ENCODE measurements at places on chromosomes 7 and 10. TPM values are rescaled to one million over a fixed set of nuclear protein-coding genes. Genes with fewer than 3 reads are reported as not detected.
A peak's percentile ranks its signal among the peaks of the same experiment; 100 is the strongest.

- DNase-seq: peak; percentile 72
Observed at GRCh38 chr10:86963341-86963919, 4.9 kb upstream of the ADIRF start.

GRCh38 chr7:68671046-68671445, 927.2 kb upstream of the AUTS2 start:
- no peak for DNase-seq

GRCh38 chr10:63633677-63634487, 112.7 kb downstream of the REEP3 start:
- no peak for DNase-seq

Gene COBL
- not detected for total RNA-seq

Gene TRIM50
- total RNA-seq: not detected

GRCh38 chr7:128078309-128078708, 47.1 kb upstream of the LRRC4 start:
- peak; percentile 70 for DNase-seq

DNA sequence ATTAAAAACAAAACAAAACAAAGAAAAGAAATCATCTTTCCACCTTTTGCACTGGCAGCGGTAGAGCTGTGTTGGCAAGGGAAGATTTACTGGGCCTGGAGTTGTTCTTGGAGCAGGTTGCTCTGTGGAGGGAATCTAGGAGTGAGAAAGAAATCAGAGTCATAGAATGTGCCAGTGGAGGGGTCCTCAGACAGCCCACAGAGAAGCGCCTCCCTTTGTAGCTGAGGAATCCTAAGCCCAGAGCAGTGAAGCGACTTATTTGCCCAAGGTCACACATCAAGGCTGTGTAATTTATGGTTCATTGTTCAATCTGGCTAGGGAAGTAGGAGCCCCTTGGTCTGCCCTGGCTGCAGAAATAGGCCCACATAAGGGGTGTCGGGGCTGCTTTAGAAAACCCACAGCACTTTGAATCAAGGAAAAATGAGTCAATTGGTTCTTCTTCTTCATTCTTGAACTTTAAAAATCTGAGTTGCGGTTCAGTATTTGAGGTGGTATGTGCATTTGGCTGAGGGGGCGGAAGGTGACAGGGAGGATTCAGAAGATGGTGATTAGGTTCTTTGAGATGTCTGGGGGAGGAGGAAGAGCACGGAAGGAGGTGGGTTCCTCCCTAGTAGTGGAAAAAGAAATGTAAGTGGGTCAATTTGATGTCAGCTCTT, 253.7 kb downstream of the PTEN start:
- no peak for DNase-seq

DNA sequence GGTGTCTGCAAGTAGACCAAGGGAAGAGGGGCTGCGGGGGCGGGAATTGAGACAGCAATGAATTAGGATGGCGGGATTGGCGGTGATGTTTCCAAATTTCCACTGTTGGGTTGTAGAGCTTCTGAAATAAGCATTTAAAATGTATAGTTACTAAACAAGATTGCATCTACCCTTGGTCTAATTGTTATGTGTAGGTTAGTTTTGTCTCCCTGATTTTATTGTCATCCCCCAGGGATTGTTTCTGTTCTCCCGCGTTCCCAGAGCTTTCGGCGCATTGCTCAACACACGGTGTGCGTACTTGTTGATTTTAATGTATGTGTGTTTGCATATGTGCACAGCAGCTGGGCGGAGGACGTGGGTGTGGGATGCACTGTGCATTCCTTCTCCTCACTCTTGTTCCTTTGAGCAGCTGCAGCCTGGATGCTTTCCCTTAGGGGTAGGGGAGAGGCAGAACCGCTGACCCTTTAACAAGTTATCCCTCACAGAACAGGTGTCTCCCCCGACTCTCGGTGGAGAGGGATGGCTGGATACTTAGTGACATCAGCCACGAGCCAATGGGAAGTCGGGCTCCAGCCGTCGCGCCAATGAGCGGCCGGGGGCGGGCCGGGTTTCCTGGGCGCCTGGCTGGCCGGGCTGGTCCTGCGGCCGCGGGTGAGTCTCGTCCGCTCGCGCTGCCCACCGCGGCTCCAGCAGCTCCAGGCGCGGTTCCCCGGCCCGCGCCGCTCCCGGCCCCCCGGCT, at the start of gene TSPAN33:
Gene TSPAN33 (plus strand): TSS at position 613 of the 739 bp plus-strand sequence. CDS start 274 bp downstream, outside the sequence.
- DNase-seq: no peak

DNA sequence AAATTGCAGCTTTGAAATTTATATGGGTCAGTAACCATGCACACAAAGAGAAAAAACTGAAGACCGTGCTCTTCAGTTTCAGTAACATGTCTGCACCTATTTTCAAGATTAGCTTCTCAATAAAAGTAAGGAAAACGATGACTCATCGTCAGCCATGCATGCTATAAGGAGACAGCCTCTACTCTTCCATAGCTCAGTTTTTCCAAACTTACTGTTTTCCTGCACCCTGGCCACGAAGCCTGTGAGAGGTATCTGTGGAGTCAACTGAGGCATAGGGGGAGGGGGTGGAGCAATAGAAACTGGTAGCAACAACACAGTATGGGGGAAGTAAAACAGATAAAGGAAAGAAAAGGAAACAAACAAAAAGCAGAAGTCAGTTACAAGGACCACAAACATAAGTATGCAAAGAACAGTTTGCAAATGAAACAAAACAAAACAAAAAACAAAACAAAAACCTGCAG, 58.0 kb downstream of the PDSS1 start:
- DNase-seq: no peak

GRCh38 chr7:6655636-6656385, 18.7 kb downstream of the ZNF316 start:
- no peak for DNase-seq

Gene ASIC3
- 2.2 TPM for total RNA-seq

Gene AUTS2
- total RNA-seq: 40.8 TPM

- no peak for DNase-seq
Observed at GRCh38 chr7:128410451-128410753, 620 bp upstream of the IMPDH1 start.

DNA sequence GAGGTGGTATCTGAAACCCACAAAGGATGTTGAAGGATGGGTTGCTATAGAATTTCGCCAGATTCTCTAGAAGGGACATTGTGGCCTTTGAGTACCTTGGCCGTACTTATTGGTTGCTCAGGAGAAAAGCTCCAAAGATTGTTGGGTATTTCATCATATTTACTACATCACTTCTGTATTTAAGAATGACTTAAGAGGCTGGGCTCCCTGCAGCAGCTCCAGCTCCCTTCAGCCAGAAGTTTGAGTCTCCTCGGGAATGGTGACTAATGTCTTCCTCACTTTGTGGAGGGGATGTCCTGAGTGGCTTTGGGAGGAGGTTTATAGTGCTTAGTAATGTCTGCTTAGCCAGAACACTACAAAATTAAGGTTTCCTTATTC, 18.1 kb downstream of the MINDY4 start:
- no peak for DNase-seq

GRCh38 chr10:78755063-78755701, 313.6 kb upstream of the ZMIZ1 start:
- DNase-seq: no peak

DNA sequence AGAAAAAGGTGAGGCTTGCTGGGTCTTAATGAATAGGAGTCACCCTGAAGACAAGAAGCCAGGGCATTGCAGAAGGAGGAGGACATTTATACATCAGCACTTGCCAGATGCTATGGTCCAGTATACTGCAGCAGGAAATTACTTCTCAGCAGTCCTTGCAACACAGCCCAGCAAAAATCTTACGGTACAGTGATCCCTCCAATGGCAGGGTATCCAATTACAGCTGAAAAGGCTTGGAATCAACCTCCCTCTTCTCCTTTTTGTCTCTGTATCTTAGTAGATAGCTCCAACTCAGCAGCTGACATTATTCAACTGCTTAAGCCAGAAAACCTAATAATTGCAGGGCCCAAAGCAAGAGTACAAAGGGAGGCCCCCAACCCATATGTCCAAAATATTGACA, 128.3 kb upstream of the COBL start:
- no peak for DNase-seq

GRCh38 chr10:65017523-65017922, 1496.3 kb downstream of the REEP3 start:
- no peak for DNase-seq

Gene CFAP43
- not detected for total RNA-seq

Gene CHRM2
- 0.07 TPM for total RNA-seq

Gene CDK14
- total RNA-seq: 61.4 TPM

DNA sequence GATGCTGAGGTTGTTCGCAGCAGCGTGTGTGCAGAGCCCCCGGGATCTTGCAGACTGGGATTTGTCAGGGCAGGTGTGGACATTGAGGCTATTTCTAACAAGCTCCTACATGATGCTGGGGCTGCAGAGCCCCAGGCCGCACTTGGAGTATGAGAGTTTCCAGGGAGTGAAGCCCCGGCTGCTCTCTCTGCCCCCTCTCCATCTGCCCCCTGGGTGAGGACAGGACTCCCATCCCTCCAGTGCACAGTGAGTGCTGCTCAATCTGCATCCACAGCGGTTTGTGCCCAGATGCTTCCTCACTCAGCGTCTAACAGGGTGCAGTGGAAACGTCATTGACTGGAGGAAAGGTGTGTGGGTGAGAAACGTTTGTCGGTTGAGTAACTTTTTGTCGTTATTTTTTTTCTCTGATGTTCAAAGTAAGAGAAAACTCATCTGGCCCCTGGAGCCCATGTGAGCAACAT, 25.3 kb downstream of the IL2RA start:
- no peak for DNase-seq

DNA sequence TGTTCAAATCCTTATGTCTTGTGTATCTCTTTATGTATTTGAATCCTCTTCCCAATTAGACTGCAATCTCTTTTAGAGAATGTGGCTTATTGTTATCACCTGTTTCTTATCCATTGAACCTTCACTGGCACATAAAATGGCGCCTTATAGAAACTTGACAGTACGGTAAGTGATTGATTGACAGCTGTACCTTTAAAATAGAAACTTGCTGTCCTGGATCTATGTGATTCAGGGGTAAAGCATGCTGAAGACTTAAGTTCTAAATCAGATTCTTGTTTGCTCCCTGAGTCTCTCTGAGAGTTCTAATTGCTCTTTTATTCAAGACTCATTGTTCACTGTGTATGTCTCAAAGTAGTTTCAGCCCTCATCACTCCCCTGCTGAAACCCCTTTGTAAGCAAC, 91.3 kb downstream of the CACNB2 start:
- no peak for DNase-seq

Gene LMBR1
- total RNA-seq: 39.1 TPM

GRCh38 chr10:59006511-59007306, 169.7 kb upstream of the PHYHIPL start:
- DNase-seq: no peak

DNA sequence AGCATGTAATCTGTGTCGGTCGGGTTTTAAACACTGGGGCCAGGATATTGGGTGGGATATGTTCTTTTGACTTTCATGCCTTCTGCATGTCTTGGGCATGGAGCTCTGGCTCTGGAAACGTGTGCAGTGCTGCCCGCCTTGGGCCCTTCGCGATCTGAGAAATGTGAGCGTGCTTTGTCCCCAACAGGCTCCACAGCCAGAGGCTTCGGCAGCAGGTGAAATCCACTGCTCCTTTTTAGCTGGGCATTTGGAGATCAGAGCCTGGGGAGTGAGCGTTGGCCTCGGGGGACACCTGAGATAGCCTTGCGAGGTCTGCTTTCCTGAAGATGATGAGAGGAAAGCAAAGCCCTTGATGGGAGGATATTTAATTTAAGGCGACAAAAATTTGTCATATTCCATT, 137.8 kb downstream of the ACTR3B start:
- no peak for DNase-seq

GRCh38 chr10:1426786-1427185, 310.5 kb downstream of the ADARB2 start:
- no peak for DNase-seq

DNA sequence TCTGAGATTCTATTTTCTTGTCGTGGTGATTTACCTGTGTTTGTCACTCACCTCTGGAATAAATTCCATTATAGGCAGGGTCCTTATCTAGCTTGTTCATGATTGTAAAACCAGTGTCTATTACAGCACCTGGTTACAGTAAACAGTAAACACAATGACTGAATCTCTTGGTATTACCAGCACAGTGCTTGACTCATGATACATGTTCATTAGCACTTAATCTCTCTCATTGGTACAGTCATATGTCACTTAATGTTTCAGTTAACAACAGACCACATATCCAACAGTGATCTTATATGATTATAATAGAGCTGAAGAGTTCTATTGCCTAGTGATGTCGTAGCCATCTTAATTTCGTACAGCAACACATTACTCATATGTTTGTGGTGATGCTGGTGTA, 1.6 kb upstream of the TASOR2 start:
- DNase-seq: no peak

Gene GRM3
- not detected for total RNA-seq

Gene DTX2
- total RNA-seq: 12.8 TPM

DNA sequence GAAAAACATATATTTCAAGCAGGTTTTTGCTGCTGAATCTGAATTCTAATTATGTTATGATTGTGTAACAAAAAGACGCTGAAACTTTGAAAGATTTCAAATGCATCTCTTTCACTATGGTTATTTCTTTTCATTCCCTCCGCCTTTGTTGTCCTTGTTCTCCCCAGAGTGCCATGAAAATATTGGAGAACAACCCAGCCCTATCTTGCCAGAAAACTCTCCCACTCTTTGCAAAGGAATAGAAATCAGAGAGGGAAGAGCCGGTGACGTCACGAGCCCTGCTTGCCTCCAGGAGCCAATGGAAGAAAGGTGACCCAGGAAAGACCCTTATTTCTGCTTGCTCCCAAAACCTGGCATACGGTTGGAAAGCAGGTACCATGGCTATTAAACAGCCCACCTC, 3.4 kb downstream of the GFRA1 start:
- DNase-seq: no peak

Gene CPXM2
- not detected for total RNA-seq

DNA sequence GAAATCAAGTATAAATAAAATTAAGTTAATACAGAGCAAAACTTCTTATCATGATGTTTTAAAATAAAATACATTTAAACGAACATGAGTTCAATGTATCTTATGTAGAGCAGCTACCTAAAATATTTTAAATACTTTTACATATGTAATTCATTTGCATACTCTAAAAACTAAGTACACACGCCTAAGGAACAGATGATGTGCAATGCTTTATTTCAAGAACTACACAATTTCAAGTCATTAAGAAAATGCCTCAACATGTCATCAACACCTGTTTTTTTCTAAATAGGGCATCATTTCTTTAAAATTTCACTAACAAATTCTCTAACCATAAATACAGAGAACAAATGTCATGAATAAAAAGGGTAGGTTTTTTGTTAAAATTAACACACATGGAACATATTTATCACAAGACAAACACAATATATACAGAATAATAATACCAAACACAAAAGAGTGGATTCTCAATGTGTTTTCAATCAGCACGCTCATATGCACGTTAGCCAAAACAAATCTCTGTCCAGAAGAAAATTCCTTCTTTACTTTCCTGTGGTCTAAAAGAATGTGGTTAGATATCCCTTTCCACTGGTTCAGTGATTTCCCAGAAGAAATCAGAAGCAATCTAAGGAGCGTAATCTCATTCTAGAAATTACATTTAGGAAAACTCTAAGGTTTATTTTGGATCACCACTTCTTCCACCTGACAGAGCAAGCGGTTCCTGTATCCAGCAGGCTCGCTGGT, 73.0 kb upstream of the PFKP start:
- no peak for DNase-seq

Gene OPALIN
- total RNA-seq: not detected

- DNase-seq: no peak
Observed at GRCh38 chr7:86978808-86979506, 80.5 kb downstream of the ELAPOR2 start.

Data from chondrocyte (in vitro differentiated cells).